Endodermal cell (in vitro differentiated cells): ENCODE measurements at places on chromosomes 1 and 21. TPM values are rescaled to one million over a fixed set of nuclear protein-coding genes. Genes with fewer than 3 reads are reported as not detected.

TCHH gene
- 0.04 to 0.09 TPM in 2 of 3 replicates, not detected in the other for total RNA-seq

PRAMEF15 gene
- total RNA-seq = not detected in 2 replicates

CDA gene
- 1.3 to 5.3 TPM (median 2.5 TPM) in 3 replicates for total RNA-seq

SLAMF9 gene
- not detected in 2 replicates for total RNA-seq

GPR153 gene
- total RNA-seq = 1.4 to 2.4 TPM (median 2.3 TPM) in 3 replicates

CIART gene
- total RNA-seq = 6.8 to 47.9 TPM (median 8.4 TPM) in 3 replicates

CRP gene
- total RNA-seq = not detected in 2 replicates

CD84 gene
- not detected in 2 replicates for total RNA-seq
